NCI-H2081 treated with DMSO at 0.1 percent for 48 hours (cell line): ENCODE measurements at places on chromosomes 12 and 14.

DNA sequence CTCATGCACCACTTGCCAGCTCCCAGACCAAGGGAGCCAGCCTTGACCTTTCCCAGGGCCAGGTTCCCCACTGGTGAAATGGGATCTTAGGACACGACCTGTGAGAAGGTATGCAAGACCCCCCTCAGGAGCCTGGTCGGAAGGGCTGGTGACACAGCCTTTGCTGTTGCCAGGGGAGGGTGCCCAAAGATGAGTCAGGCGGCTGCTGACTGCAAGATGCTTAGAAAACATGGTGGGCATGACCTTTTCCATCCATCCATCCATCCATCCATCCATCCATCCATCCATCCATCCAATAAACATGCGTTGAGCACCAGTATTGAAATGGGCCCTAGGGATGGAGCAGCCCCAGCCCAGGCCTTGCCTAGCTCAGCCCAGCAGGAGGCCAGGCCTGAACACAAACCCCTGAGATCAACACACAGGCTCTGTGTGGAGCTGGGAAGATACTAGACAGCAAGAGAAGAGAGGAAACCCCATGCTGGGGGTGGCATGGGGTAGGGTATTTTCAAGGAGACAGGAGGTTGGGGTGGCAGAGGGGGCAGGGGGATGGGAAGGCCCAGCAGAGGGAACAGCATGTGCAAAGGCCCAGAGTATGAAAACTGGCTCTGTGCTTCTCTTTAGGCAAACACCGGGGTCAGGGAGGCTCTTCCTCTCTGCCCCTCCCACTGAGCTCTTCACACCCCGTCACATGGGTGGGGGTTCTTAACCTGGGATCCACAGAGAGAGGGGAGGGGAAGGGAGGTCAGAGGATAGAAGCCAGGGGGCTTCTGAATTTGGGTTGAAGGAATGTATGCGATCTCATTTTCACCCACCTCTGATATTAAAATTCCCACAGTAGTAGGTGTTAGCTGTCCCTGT lies 26.2 kb upstream of the YY1 start:
- DNase-seq, result no peak

- DNase-seq, result no peak
Measured at GRCh38 chr12:116916714-116917114, 6.0 kb downstream of the FBXW8 start.

DNA sequence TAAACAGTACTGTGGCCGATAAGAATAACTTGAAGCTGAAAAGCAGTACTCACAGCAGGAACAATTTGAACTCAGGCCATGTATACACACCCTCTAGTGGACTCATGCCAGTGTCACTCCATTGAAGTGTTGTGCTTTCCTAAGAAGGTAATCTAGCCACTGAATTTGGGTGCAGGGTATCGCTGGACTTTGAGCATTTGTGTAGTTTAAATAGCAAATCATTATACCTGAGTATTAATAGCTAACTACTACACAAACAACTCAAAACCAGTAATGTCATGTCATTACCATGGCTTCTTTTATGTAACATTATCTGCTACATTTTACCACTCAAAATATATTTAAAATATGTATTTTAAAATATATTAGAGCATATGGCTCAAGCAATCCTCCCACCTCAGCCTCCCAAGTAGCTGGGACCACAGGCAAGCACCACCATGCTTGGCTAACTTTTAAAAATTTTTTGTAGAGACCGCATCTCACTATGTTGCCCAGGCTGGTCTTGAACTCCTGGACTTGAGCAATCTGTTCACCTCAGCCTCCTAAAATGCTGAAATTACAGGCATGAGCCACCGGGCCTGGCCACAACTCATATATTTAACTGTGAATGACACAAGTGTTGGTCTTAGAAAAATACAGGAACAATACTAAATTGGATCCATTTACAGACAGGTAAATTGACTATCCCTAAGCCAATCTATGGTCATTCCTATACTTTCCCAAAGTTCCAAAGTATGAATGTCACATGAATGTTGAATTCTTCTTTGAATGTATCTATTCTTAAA lies 25.6 kb upstream of the ARID4A start:
- no peak for DNase-seq

DNA sequence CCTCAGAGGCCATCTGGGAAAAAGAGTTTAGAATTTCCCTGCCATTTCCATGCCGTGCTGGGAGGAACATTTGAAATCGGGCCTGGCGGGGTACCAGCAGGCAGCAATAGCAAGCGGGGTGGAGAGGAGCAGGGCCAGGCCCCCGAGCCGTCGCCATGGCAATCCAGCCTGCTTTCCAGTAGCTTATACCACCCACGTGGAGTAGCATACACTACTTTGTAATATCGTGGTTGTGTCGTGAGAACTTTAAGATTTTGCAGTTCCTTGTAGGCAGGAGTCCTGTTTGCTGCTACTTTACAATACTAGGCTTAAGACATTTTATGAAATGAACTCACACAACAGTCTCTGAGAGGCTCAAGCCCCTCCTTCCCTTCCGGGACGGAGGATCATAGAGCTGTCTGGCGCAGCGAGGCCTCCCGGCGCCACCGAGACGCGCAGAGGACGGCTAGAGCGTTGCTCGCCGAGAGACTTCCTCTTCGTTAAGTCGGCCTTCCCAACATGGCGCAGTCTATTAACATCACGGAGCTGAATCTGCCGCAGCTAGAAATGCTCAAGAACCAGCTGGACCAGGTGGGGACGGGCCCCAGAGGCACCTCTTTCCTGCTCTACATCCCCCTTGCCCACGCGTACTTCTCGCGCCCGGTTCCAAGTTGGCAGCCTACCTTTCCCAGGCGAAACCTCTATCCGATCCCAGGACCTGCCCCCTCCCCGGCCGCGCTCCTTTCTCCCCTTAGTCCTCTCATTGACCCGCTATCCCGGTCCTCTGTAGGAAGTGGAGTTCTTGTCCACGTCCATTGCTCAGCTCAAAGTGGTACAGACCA lies at the start of gene PFDN5:
PFDN5 (plus strand) TSS at position 473 of the 821 bp plus-strand sequence; CDS start at position 499, 26 bp downstream.
- peak; percentile 67 for DNase-seq

GRCh38 chr12:124713436-124714082 lies 146.1 kb upstream of the NCOR2 start:
- DNase-seq, result no peak

GRCh38 chr12:32125455-32126084 lies 18.9 kb downstream of the BICD1 start:
- no peak for DNase-seq

DNA sequence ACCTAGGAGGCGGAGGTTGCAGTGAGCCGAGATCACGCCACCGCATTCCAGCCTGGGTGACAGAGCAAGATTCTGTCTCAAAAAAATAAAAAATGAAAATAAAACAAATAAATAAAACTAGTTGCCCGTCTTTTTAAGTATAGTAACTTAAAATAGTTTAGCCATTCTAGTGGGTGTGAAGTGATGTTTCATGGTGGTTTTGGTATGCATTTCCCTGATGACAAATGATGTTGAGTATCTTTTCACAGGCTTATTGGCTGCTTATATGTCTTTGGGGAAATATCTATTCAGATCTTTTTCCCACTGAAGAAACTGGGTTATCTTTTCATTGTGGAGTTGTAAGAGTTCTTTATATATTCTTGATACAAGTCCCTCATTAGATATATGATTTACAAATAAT lies 102.4 kb upstream of the METAP2 start:
- DNase-seq, result no peak

DNA sequence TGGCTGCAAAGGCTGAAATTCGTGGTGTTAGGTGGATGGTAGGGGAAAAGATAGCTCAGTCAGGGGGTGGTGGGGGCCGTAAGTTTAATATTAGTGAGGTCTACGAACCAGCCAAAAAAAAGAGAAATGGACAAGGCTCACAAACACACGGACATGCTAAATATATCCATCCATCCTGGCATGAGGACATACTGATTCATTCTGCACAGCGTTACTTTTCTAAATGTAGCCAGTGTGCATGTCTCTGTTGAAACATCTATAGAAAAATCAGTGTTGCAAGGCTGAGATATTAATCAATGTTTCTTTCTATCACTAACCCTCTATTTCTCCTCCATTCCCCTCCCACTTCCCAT lies 150.6 kb downstream of the PIWIL1 start:
- no peak for DNase-seq

DNA sequence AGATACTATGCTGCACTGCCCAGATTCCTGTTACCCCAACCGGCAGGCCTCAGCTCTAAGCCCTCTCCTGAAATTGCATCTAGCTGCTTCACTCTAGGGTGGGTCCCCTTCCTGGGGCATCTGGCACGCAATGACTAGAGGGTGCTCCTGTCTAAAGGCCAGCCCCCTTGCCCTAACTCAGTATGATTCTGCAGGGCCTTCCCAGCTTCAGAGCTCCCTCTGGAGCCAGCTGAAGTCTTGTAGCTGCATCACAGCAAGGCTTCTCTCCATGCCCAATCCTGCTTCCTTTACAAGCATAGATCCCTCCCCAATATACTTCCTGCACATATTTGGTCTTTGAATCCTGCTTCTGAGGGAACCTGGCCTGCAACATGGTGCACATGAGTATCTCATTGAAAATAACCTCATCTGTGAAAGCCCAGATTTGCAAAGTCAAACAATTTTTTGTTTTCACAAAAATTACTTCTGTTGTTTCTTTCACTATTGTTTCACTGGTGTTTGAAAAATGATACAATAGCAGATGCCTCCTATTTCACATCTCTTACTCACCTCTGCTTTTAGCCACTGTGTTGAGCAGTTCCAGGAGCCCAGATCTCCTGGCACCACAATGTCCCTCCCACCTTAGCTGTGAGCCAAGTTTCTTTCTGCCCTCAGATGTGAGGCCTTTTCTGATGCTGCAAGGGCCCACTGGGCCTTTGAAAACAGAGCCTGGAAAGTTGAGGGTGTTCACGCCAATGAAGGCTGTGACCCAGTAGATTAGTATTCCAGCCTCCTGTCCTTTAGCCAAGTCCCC lies 169.5 kb upstream of the EGLN3 start:
- no peak for DNase-seq

DNA sequence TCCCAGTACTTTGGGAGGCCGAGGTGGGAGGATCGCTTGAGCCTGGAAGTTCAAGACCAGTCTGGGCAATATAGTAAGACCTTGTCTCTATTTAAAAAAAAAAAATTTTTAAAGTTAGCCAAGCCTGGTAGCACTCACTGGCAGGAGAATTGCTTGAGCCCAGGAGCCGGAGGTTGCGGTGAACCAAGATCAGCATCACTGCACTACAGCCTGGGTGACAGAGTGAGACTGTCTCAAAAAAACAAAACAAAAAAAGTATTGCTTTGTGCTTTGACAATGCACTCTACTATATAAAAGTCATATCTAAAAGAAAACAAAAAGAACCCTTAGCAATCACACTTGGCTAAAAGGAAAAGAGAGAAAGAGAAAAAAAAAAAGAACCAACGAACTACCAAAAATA lies 26.8 kb downstream of the GNPTAB start:
- DNase-seq, result no peak

DNA sequence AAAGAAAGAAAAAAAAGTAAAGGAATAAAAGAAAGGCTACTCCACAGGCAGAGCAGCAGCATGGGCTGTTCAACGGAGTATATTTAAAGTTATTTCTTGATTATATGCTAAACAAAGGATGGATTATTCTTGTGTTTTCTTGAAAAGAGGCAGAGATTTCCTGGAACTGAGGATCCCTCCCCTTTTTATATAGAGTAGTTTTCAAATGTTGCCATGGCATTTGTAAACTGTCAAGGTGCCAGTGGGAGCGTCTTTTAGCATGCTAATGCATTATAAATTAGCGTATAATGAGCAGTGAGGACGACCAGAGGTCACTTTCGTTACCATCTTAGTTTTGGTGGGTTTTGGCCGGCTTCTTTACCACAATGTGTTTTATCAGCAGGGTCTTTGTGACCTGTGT lies 383.0 kb downstream of the PCNX1 start:
- DNase-seq, result no peak

DNA sequence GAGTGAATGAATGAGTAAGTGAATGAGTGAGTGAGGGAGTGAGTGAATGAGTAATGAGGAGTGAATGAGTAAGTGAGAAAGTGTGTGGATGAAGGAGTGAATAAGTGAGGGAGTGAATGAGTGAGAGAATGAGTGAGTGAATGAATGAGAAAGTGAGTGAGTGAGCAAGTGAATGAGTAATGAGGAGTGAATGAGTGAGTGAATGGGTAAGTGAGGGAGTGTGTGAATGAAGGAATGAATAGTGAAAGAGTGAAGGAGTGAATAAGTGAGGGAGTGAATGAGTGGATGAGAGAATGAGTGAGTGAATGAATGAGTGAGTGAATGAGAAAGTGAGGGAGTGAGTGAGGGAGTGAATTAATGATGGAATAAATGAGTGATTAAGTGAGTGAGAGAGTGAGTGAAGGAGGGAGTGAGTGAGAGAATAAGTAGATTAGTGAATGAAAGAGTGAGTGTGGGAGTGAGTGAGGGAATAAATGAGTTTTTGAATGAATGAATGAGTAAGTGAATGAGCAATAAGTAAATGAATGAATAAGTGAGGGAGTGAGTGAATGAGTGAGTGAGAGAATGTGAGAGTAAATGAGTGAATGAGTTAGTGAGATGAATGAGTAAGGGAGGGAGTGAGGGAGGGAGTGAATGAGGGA lies 364.5 kb downstream of the ADGRD1 start:
- no peak for DNase-seq

DNA sequence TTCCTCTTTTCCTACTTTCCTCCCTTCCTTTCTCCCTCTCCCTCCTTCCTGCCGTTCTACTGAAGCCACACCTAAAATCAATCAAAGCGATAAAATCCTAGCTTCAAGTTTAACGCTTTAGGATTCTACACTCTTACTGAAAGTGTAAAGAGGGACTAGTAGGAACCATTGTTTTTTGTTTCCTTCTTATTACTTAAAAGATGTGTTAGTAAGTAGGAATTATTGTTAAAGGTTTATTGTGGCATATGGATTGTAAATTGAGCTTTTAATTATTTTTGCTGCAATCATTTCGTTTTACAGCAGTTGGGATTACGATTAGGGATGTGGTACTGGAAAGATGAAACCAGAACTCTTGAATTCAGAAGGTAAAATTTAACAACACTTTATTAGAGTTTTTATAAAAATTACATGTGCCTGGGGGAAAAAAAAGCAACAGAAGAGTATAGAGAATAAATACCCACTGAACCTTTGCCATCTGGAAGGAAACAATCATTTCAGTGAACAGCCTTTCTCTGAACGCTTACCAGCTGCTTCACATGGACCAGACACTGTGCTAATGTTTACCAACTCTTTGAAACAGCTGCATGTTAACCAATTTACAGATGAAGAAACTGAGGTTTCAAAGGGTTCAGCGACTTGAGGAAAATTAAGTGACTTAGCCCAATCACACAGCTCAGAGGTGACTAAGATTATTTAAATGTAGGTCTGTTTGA lies 1.0 kb downstream of the PPP1R36 start:
- DNase-seq, result no peak

GRCh38 chr12:130602251-130602650 lies 113.8 kb downstream of the RIMBP2 start:
- DNase-seq, result no peak

GRCh38 chr12:131012279-131013069 lies 58.8 kb downstream of the ADGRD1 start:
- DNase-seq, result no peak

- no peak for DNase-seq
Measured at GRCh38 chr12:15777355-15778012, 11.7 kb downstream of the EPS8 start.

- DNase-seq, result no peak
Measured at GRCh38 chr14:20485900-20486299, 16.7 kb downstream of the PNP start.

DNA sequence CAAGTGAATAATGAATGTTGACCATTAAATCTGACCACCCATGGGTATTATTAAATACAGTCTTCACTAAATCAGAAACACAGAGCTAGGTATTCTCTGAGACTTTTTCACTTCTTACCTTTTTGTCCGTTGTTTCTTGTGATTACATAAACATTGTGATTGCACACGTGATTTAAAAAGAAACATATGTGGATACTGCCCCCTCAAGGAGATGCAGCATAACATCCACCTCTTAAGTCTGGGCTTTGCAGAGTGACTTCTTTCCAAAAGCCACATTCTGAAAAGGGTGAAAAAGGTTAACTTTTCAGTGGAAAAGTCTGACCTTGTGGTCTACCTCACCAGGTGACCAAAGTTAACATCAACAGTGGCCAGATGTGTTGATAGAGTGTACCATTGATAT lies 185.5 kb upstream of the FAR2 start:
- no peak for DNase-seq
